HuH-7.5 (cell line): ENCODE measurements at places on chromosomes 12 and 14.

GRCh38 chr12:56084958-56085543 lies 5.1 kb downstream of the ERBB3 start:
- DNase-seq = no peak

GRCh38 chr12:68317047-68317667 lies 15.0 kb downstream of the MDM1 start:
- no peak for DNase-seq

- no peak for DNase-seq
These were observed 17.7 kb upstream of the ITPK1 start for GRCh38 chr14:93133464-93133863.

DNA sequence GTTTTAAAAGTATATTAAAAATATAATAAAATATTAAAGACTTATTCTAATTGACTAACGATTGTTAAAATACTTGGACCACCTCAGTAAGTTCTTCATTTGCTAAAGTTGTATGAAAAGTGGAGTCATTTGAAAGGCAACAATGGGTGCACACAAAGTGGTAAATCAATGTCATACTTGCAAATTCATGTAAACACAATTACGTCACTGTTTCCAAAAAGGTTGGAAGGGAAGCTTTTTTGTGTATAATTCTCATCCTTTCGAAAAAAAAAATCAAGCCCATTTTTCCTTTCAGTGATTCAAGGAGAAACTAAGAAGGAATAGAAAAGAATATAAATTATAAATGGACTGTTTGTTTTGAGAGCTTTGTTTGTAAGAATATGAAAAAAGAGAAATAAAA lies 166.2 kb downstream of the PIK3C2G start:
- DNase-seq = no peak

DNA sequence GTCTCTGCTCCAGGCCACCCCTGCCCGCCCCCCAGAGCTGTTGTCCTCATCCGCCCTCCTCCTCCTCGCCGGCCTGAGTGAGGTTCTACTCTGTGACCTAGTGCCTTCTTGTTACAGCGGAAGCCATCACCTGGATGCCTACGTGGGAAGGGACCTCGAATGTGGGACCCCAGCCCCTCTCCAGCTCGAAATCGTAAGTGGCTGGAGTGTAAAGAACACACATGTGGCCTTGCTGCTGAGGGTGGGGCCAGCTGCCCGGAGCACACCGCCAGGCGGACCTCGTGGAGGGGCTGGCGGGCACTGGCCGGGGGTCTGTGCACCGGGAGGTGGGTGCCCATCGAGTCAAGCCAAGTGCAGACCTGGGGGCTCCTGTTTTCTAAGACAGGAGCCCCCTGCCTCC lies 19.4 kb downstream of the MEG3 start:
- no peak for DNase-seq
